ENCODE measurements at places on chromosomes 11 and 22.

DNA sequence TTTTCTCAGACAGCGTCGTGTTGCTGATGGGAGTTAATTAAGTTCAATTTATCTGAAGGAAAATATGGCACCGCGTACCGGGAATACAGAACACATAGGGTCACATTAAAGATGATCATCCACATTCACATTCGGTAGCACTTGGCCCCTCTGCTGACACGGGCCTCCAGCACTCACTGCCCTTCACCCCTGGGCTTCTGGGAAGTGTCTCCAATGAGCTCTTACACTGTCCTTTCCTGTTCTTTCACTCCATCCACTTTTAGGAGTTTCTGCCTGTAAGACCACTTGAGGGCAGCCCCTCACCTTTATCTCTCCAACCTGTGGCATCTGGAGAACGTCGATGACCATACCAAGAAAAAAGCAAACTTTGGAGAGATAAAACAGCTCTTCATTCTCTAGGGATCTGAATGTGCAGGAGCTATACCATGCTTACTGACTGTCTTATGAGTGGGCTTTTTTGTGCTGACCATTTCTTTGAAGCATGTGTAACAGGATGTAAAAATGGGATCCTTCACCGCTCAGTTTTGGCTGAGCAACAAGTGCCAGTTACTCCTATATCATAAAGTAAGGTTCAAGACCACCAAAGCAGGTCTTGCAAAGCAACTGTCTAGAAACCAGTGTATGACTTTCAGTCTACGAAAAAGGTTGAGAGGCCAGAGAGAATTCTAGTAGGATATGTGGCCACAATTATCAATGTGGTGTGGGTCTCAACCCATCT lies 1.1 kb upstream of the SERGEF start:
- no peak for DNase-seq

GRCh38 chr11:109957000-109957399 lies 136.2 kb upstream of the ZC3H12C start:
- DNase-seq = no peak

GRCh38 chr11:44747836-44748235 lies 21.1 kb downstream of the TSPAN18 start:
- DNase-seq = no peak

- no peak for DNase-seq
These were observed 1.0 kb upstream of the TUBA8 start for GRCh38 chr22:18109410-18110193.

DNA sequence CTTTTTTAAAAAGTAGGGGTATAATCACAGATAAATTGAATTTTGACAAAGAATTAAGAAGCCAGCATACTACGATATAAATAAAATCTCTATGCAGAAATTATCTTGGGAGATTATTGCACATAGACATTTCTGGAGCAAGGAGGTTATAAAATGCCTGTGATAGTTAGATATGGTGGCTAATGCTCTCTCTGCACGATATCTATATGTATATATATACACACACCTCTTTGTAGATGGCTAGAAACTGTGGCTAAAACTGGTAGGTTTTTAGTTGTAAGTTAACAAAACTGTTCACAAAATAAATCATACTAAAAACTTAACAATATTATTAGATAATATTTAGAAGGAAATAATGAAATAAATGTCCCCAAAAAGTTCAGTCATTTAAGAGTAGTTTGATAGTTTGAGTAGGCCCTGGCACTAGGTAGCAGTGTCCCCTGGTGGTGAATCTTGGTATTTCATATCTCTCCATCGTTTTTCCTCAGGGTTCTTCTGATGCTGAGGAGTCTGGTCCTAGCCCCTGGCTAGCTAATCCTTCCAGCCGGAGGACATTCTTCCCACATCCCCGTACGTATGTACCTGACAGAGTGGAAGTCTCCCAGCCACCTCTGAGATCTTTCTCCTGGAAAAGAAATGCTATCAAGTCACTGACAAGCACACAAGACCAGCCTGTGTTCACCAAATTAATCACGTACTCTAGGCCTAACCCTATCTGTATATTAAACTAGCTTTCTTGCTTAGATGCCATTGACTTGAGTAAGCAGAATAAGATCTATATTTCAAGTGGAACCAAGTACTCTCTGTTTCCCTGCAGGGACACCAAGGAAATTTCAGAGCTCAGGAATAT lies 32.2 kb downstream of the ART5 start:
- peak; percentile 22 for DNase-seq

DNA sequence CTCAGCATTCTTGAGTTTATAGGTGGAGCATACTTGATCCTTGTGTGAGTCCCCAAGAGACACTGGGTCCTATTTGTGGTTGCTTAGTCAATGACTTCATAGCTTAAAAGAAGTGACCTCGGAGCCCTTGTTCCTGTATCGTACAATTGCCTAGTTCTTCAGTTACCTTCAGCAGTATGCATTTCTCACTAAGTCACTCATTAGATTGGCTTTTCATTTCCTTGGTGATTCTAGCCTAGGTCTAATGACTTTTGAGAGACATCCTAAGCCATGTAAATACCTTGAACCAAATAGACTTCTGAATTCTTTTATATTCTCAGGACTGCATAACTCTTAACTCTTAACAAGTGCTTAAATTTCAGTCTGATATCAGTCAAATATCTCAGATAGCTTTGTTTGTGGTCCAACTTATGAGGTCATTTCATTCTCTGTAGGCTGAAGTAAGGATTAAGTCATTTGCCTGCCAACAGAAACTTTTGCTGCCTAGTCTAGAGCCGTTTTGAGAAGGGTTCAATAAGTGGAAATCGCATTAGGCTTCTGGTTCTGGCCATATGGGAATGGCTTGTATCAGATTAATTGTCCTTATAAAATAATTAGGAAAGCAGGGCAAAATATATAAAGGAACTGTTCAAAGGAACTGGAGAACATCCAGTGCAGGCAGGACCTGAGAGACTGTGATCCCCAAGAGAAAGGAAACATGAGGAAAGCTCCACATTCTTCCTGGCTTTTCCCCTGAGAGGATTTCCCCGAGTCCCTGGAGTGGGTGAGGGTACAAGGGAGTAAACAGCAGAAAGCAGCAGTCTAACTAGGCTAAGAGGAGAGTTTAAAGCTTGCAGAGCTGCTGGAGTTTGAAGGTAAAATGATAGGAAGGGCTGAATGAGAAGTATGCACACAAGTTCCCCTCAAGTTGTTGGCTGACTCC lies 39.9 kb downstream of the TRAF6 start:
- peak; percentile 52 for DNase-seq

DNA sequence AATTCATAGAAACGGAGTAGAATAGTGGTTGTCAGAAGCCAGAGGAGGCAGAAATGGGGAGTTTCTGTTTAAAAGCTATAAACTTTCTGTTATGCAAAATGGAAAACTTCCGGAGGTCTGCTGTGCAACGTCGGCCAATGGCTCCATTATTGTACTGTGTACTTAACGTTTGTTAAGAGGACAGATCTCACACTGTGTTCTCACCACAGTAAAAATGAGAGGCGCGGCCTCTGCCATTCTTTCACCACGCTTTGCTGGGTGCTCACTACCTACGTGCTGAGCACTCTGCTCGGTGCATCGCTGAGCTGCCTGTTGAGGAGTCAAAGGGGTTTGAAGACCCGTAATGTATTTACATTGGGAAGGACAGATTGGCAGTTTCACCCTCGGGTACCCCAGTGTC lies 218.8 kb upstream of the B3GAT1 start:
- DNase-seq = no peak

DNA sequence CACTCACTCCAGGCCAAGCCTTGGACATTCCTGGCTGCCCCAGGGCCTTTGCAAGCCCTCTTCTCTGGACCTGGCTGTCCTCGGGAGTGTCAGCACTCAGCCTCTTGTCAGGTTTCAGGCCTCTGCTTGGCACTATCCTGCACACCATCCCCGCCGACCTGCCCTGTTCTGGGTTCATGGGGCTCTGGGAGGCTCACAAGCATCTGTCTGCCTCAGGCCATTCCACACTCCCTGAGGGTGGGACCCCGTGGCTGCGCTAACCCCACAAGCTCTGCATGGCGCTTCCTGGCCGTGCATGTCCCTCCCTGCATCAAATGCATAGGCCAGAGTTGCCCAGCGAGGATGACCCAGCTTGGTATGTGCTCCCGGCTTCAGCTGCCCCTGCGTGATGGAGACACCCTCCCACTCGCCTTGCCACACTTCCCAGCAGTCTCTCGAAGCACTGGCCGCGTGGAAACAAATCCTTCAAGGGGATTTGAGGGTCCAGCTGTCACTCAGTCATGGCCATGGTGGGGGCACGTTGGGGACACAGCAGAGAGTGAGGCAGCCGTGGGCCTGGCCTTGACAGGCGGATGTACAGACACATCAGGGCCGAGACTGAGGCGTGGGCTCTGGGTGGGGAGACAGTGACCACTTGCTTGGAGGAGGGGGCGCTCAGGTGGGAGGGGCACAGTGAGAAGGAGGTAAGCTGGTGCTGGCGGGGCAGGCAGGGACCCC lies 87.3 kb downstream of the KCNQ1 start:
- no peak for DNase-seq

DNA sequence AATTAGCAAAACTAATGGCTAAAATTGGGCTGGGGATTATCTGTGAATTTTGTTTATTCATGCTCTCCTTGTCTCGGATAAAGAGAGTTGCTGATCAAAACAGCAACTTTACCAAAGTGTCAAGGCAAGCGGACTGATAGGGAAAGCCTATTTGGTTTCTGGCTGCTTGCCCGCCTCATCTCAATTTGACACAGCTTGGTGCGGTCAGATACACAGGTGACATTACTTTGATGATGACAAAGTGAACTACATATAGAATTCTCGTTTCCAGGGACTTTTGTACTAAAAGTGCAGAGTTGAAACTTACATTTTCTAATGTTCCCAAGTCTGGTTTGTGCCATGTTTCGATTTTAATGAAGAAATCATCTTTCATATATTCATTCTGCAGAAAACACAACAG lies 22.8 kb downstream of the PITPNB start:
- DNase-seq = no peak

GRCh38 chr11:123193742-123194141 lies 1.3 kb downstream of the CLMP start:
- DNase-seq = no peak

DNA sequence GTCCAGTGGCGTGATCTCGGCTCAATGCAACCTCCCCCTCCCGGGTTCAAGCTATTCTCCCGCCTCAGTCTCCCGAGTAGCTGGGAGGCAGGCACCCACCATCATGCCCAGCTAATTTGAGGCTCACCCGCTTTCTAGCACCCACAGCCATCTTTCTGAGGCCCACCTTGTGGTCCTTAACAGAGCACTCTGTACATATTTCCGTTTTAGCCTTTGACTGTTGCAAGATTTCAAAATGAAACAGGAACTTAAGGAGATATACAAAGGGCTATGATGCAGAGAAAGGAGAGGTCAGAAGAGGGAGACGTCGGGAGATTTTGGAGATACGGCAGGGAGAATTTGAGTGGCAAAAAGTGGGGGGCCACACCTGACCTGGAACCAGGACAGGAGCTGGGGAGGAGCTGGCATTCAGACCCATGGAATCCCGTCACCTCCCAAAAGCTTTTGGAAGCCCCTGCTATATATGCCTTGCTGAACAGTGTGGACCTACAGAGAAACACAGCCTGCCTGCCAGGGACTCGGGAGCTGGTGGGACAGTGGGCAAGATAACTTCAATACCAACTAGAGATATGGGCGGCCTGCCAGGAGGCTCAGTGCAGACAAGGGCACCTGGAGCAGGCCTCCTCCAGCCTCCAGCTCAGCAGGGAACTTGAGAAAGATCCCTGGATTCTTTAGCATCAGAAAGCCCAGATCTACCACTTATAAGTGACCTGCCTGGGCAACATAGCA lies 8.0 kb upstream of the CLCF1 start:
- DNase-seq = no peak

- no peak for DNase-seq
These were observed 142.4 kb downstream of the KIF18A start for GRCh38 chr11:27965559-27965958.

- DNase-seq = no peak
These were observed 699.0 kb downstream of the ETS1 start for GRCh38 chr11:127888386-127888785.

GRCh38 chr22:39316440-39317083 lies 2.9 kb downstream of the RPL3 start:
- DNase-seq = peak; percentile 94

GRCh38 chr22:23384431-23384830 lies 195.7 kb downstream of the IGLL1 start:
- DNase-seq = no peak

Measured in AG10803 (cell line).